ENCODE measurements at places on chromosomes 6 and 20.

DNA sequence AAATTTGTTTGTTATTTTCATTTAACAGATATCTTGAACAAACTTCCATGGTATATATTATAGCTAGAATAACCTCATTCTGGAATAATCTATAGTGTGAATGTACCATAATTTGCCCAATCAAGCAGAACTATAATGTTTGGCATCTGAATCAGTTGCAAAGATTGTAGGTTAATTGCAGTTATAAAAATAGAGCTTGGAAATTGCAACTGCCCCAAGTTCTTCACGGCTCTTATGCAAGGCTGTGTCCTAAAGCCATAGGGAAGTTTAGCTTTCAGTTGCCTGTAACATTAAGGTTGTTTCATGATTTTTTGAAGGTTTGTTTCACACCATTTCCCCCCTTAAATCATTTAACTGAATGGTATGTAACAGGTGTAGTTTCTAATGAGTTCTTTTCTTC, 19.4 kb downstream of the NQO2 start:
- no peak for DNase-seq

DNA sequence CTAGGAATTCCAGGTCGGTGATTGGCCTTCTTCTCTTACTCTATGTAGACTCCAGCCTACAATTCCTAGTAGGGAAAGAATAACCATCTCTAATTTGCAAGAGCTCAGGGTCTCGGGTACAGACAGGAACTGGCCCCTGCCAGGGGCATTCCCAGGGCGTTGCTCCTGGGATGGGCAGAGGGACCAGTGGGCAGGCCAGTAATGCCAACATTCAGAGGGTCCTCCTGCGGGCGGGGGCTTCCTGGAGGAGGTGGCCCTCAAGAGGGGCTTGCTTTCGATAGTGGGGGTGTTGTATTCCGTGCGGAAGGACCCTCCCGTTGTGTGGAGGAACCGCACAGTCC, 129.8 kb upstream of the PRND start:
- DNase-seq, result no peak

DNA sequence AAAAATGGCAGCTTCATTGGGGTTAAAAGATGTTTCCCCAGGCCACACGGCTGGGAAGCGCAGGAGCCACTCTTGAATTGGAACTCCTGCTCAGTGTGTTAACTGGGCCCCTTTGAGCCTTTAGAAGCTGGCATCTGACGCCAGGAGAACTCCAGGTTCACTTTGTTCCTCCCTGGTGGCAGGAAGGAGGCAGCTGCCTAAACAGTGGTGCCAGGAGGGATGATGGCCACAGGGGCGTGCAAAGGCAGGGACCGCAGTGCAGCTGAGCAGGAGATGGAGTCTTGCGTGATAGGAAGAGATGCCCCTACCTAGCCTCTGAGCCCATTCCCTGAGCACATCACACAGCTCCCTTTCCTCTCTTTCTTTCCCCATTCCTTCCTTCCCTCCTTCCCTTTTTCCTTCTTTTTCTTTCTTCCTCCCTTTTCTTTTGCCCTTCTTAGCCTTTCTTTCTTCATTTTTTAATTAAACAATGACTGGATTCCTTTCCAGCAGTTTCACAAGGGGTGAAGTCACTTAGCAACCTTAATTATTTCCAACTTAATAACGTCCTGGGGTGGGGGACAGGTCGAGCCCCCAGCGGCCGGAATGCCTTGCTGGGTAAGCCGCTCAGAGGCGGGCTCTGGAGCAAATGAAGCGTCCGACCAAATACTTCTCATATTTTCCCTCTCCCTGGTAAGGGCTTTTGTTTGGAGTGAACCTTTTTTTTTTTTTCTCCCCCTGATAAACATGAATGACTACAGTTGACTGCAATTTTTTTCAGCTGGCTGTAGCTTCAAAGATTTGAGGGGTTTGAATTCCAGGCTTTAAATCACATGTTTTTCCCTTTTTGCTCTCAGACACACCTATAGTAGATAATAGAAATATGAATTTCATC, 20.8 kb upstream of the BMP7 start:
- no peak for DNase-seq

GRCh38 chr6:44221961-44222335, 1.4 kb upstream of the SLC29A1 start:
- DNase-seq, result no peak

- DNase-seq, result no peak
Observed at GRCh38 chr6:26249707-26249956, 115.4 kb upstream of the BTN3A2 start.

DNA sequence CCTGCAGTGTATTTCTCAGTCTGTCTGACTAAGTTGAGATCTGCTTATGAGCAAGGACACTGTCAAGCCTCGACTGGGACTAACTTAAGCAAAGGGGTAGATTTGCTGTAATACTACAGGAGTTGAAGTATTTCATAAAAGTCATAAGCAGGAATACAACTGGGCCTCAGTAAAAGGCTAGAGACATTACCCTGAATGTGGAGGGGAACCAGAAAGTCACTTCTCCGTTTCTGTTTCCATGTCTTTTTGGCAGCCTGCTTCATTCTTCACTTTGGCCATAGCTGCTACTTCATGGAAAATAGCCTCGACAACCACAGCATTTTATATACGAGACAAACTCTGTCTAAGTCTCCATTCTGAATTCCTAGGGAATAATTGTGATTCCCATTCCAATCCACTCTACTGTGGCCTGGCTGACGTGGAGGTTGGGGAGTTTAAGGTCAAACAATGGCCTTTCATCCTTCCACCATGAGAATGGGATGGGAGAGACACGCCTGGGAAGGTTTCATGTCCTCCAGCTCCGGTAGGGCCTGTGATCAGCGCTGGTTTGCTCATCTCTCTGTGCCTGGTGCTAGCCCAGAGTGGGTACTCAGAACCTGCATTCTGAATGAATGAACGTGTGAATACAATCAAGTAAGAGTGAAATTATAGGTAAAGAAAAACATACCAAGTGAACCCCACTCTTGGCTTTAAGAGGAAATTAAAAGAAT, 37.1 kb upstream of the DUSP22 start:
- DNase-seq, result no peak

DNA sequence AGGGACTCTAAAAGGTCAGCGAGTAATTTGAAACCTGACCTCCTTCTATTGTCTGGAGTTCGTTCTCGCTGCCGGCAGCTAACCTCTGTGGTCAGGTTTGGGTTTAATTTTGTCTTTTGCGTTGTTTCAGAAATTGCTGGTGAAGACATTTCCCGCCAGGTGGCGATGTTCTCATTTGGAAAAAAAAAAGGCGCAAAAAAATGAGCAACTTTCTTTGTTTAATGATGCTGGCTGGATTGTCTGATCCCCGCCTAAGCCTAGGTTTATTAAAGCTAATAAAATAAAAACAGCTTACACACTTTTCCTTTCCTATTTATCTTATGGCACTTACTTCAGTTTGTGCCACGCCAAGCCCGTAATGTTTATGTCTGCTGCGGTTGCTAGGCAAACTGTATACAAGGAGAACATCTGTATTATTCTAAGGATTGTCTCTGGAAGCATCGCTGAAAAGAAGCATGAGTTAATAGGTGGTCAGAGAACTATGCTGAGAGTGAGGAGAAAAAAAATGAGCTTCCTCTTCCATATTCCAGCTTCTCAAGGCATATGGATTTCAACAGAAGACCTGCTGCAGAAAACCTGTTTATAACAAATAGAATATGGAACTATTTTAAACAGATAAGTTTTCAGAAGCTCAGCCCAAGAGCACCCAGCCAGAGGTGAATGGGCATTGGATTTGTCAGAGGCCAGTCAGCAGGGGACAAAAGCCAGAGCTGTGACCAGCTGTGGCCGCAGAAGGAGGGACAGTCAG, 205.7 kb downstream of the DOK5 start:
- DNase-seq, result peak; percentile 61

DNA sequence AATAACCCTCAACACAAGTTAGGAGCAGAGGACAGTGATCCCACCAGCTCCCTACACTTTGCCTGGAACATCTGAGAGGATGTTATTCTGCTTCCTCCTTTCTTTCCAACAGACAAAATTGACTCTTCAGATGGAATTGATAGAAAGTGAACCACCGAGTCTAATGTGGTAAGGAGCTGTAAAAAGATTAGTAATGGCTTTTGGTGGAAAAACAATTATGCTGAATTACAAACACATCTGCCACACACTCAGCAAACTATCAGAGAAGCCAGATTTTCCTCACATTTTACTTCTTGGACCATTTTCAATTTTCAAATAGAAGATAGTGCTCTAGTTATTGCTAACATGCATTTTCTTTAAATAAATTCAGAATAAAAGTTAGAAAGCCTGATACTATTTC, 171.8 kb upstream of the COL21A1 start:
- no peak for DNase-seq

DNA sequence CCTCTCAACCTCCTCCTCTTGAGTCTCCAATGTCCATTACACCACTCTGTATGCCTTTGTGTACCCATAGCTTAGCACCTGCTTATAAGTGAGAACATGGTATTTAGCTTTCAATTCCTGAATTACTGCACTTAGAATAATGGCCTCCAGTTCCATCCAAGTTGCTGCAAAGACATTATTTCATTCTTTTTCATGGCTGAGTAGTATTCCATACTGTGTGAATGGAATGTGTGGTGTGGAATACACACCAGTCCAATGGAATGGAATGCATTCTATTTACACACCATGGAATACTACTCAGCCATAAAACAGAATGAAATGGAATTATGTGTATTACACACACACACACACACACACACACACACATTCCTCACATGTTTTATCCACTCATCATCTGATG, 116.1 kb downstream of the BACH2 start:
- DNase-seq, result no peak

- peak; percentile 58 for DNase-seq
Observed at GRCh38 chr6:28589957-28590349, 64.3 kb downstream of the GPX5 start.

DNA sequence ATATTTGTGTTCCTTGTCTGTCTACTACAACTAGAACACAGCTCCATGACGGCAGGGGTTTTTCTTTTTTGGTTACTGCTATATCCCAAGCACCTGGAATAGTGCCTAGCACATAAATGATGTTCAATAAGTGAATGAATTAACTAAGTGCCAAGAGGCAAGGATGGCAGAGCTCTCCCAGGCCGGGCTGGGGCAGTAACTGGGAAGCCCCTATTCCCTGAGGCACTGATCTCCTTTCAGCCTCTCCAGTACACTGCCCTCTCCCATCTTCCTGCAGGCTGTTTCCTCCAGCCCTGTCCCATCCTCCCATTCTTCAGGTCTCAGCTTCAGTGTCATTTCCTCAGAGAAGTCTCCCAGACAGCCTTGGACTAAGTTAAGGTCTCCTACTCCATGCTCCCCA, 29.0 kb upstream of the SPDEF start:
- DNase-seq, result no peak

DNA sequence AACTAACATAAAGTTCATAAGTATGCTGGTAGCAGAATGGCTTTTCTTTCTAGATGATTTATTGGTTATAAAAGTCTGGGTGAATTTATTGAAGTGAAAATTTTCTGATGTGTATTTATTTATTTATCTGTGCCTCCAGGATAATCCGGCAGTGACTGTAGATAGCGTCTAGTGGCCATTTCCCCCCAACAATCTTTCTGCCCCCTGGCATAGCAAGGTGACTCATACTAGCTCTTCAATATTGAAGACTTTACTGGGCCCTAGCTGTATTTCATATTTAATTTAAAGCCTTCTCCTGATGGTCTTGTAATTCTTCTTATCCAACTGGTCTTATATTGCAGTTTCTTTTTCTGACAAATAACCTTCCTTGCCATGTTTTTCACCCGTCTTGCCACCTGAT, 154.1 kb upstream of the SGK1 start:
- no peak for DNase-seq

DNA sequence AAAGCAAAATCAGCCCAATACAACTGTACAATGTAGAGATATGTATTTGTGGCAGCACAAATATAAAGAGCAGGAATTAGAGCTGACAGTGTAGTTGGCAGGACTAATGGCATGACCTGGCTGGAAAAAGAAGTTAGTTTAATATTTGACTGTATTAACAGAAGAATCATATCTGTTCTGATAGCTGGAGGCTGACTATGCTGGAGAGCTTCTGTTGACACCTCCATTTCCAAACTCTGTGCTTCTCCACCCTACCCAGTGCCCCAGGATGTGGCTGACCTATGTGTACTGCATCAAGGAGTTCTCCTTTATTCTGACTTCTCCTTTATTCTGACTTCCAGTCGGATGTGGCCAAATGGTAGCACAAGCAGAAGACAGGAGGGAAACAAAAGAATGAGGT, 299.3 kb downstream of the PKHD1 start:
- no peak for DNase-seq

- peak; percentile 58 for DNase-seq
Observed at GRCh38 chr6:89970609-89971337, 76.5 kb downstream of the GJA10 start.

DNA sequence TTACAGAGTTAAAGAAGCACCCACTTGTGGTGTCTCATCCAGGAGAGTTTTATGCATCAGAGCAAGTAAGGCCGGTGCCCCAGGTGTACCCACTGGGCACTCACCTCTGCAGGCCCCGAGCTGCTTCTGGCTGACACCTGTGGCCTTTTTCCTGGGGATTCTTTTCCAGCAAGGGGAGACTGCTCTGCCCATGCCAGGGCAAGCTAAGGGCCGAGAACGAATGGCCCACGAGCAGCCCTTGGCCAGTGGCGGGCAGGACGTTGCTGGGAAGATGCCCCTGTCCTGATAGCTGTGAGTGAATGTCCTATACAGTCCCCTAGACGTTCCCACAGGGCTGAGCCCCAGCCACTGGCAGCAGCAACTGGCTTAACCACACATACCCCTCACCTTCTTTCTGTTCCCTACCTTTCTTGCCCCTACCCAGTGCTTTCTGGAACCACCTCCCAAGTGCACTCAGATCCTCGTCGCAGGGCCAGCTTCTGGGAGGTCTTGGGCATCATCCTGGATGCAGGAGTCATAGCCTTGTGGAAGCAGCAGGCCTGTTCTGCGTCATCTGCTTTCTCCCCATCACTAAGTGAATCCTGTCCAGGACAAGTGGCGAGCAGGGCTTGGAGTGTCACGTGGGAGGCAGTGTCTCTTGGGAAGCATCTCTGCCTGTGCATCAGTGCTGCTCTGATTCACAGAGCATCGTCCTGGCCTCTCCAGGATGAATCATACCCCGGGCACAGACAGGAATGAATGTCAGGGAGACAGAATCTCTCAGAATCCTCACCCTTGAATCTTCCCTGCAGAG, 32.5 kb downstream of the SYNDIG1 start:
- no peak for DNase-seq

- peak; percentile 94 for DNase-seq
Observed at GRCh38 chr20:35699127-35699956, at the start of the genes NFS1 and ROMO1. TSS of gene NFS1 (minus strand) at chr20:35699352. CDS start at chr20:35699288, 64 bp downstream. TSS of gene ROMO1 (plus strand) at chr20:35699405. CDS start at chr20:35699633, 228 bp downstream.

DNA sequence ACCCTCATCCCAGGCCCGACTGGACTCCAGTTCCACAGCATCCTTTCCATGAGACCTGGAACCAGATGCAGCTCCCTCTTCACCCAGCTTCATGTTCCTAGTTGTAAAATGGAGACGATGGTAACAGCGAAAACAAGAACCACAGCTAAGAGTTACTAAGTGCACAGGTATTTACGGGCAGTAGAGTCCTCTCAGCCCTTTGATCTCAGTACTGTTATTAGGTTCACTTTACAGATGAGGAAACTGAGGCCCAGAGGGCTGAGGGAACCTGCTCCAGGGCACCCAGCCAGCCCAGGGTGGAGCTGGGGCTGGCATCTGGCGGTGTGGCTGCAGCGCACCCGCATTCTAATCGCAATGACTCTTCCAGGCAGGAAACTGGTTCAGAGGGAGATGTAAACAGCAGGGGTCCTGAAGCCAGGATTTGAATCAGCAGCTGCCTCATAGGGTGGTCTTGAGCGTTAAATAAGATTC, 858 bp downstream of the BCAS1 start:
- DNase-seq, result no peak

GRCh38 chr6:159976686-159977254, 7.9 kb downstream of the IGF2R start:
- no peak for DNase-seq

GRCh38 chr20:59575653-59576052, 28.7 kb upstream of the PHACTR3 start:
- no peak for DNase-seq

- DNase-seq, result no peak
Observed at GRCh38 chr20:49185071-49185761, 2.9 kb downstream of the STAU1 start.

Measured in ecto neural progenitor cell (in vitro differentiated cells).